Naive thymus-derived CD8-positive, alpha-beta T cell (primary cell): ENCODE measurements at places on chromosomes 4 and X.

GRCh38 chr4:155705664-155706063 lies 39.0 kb downstream of the GUCY1A1 start:
- no peak for DNase-seq

DNA sequence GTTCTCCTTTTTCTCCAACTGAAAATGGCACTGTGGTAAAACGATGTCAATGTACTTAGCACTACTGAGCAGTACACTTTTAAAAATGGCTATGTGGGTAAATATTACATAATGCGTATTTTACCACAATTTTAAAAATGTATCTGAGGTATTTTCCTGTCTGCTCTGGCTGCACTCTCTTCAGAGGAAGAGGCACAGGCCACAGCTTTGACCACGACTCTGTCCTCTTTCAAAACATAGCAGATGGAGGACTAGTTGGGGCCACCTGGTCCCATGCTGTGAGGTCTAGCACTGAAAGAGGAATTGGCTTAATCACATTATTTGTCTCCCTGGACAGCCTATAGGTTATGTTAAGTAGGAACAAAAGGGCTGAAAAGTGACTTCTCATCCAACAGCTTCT lies 5.2 kb downstream of the KCNE5 start:
- no peak for DNase-seq

GRCh38 chr4:112311516-112311915 lies 14.3 kb downstream of the ALPK1 start:
- DNase-seq, result no peak

DNA sequence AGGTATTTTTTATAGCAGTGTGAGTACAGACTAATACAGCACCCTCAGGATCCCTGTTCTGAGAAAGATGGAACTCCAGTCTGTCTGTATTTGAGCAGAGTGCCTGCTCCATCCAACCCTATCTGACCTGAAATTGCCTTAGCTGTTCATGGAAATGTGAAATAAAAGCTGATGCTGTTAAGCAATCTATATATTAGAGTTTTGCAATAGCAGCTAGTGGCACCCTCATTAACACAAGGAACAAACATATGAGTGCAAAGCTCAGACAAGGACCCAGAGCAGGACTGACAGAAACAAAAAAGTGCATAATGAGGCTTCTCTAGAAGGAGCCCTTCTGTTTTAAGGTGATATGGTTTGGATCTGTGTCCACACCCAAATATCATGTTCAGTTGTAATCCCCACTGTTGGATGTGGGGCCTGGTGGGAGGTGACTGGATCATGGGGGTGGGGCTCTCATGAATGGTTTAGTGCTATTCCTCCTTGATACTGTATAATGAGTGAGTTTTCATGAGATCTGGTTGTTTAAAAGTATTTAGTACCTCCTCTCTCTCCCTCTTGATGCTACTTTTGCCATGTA lies 272.9 kb upstream of the KLF3 start:
- no peak for DNase-seq

DNA sequence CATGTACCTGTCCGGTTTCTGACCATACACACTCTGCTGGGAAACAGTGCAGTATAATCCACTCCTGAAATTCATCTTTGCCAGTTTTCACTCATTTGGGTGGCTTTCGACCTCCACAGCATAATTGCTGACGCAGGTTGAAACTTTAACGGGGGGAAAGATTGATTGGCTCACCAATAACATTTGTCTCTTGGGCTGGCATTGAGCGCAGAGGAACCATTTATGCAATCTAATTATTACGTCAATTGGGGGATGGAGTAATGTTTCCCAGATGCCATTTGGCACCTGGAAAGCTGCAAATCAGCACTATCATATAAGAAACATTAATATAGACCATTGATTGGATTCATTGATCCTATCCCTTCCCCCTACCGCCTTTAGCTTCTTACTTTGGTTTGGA lies 24.1 kb upstream of the ARHGAP36 start:
- DNase-seq, result no peak

DNA sequence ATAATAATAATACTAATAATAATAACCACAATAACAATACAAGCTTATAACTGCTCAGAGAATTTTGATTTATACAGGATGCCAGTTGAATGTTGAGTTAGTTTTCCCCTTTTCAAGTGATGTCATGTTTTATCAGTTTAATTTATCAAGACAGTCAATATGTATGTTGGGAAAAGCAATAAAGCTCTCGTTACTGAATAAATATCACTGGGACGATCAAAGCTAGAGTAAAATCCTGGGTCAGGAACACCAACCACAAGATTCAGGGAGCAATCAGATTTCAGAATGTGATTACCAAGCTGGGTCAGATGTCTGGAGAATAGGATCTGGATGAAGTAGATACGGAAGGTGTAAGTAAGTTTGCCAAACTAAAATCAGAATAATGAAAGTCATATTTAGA lies 179.6 kb downstream of the GRID2 start:
- no peak for DNase-seq

DNA sequence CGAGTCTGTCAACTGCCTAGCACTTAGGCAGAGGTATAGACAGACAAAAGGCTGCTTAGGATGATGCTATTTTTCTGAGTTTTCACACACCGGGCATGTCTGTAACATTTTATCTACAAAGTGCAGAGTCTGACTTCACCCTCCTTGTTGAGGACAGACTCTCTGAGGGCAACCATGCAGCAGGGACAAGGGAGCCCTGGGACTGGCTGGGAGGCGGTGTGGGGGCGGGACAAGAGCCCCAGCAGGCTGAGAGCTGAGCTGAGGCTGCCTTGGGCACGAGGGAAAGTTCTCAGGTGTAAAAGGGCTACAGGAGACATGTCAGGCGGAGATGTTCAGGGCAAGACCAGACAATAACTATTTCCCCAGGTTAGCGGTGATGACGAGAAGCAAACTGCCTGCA lies 81.6 kb downstream of the GATB start:
- no peak for DNase-seq

- no peak for DNase-seq
Measured at GRCh38 chr4:168475745-168476144, 4.5 kb downstream of the DDX60L start.

DNA sequence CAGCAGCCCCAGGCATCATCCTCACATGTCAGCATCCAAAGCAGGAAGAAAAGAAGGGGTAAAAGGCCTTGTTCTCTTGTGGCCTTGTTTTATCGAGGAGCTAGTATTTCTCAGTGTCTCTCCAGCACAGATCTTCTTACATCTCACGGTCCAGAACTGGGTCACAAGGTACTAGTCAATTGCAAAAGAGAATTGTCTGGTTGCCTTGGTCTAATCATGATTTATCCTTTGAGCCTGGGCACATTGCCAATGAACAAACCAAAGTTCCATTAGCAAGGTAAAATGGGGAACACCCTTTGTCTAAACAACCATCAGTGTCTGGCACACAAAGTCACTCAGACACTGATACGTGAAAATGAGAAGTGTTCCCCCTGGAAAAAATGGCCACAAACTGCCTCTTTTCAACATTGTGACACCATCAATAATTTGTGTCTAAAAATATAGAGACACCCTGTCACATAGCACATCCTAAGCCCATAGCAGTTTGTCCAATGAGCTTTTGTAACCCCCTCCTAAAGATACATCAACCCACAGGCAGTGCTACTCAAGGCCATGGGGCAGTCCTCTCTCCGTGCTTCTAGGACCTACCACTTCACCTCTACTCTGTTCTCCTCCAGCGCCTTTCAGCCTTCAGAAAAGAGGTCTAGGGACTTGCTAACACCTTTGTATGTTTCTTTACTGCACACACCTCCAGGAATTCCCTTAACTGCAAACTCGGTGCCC lies 534.4 kb downstream of the MID1IP1 start:
- no peak for DNase-seq

- DNase-seq, result no peak
Measured at GRCh38 chrX:150643271-150643670, 49.9 kb upstream of the MTMR1 start.

DNA sequence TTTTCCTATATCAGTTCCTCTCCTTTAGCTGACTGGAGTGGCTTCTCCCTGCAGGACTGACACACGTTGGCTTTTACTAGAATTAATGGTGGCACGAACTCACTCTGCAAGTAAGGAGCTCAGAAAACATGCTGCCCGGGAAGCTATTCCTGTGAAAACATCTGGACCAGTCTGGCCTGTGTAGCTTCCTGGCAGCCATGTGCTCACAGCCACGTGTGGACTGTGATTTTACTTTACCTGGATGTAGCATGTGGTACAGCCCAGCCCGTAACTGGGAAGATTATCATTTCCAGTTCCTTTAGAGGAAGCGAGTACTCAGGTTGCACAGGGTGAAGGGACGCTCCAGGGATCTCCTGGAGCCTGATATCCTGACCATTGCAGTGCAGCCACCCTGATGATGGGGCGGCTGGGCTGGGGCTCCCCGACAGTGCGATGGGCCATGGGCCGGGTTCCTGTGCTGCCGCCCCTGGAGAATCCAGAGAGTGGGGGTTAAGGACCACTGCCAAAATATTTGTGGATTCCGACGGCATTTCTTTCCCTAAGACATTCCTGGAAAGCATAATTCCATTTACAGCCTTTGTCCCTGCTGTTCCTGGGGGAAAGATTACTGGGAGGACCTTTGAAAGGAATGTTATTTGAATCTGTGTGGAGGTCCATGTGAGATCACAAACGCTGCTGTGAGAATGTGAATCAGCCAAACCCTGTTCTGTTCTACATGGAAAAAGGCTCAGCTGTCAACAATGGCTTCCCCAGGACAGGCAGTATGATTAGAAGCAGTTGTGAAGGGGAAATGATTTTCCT lies 35.0 kb downstream of the PROM1 start:
- DNase-seq, result no peak

DNA sequence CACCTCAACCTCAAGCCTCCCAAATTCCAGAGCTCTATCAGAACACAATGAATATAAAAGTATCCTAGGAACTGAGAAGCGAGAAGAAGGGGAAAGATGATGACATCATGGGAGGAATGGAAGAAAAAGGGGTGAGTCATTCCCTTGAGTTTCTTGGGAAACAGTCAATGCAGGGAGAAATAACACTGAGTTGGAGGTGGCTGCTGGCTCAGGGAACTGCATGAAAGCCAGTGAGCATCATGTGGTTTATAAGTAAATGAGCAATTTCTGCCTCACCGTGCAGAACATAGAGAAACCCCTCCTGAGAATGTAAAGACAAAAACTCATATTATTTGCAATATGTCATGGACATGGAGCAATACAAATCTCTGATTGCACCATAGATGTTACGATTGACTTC lies 73.3 kb downstream of the SHOX start:
- no peak for DNase-seq

- DNase-seq, result no peak
Measured at GRCh38 chr4:184102488-184102887, 115.2 kb downstream of the ENPP6 start.

GRCh38 chr4:58225460-58225859 lies 1115.3 kb upstream of the IGFBP7 start:
- no peak for DNase-seq

- DNase-seq, result no peak
Measured at GRCh38 chr4:67393699-67394281, 151.5 kb downstream of the CENPC start.

DNA sequence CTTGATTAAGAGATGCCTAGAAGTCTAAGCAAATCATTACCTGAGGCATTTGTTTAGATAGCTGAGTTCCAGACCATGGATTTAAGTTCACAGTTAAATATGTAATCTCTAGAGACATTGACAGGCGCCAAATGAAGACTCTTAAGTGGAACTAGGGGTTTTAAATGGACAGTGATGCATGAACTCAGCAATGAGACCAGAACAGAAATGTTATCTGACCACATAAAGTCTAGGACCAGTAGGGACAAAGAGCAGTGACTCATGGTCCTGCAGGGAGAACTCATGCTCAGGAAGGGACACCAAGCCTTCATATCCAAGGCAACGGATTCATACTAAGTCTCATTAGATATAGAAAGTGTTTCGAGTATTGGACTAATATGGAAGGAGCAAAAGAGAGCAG lies 152.3 kb downstream of the PPARGC1A start:
- no peak for DNase-seq

DNA sequence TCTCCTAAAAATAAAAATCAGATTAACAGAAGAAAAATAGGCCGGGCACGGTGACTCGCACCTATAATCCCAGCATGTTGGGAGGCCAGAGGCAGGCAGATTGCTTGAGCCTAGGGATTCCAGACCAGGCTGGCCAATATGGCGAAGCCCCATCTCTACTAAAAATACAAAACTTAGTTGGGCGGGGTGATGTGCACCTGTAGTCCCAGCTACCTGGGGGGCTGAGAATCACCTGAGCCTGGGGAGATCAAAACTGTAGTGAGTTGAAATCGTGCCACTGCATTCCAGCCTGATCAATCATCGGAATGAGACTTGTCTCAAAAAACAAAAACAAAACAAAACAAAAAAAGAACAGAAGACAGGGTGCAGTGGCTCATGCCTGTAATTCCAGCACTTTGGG lies 32.8 kb upstream of the NOCT start:
- no peak for DNase-seq

DNA sequence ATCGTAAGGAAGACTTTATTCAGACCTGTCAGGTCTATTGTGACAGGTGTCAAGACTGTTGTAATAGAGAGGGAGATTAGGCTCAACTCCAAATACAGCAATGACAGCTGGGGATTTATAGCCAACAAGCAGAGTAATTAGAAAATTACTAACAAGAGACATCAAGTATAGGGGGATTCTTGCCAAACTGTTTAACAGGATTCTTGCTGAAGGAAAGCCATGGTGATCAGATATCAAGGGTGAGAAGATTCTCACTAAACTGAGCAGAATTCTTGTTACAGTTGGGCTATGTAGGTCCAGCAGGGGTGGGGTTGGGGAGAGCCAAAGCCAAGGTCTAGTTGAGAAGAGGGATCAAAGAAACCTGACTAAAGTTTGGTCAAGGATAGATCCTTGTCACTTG lies 461.0 kb upstream of the GALNT7 start:
- DNase-seq, result no peak

DNA sequence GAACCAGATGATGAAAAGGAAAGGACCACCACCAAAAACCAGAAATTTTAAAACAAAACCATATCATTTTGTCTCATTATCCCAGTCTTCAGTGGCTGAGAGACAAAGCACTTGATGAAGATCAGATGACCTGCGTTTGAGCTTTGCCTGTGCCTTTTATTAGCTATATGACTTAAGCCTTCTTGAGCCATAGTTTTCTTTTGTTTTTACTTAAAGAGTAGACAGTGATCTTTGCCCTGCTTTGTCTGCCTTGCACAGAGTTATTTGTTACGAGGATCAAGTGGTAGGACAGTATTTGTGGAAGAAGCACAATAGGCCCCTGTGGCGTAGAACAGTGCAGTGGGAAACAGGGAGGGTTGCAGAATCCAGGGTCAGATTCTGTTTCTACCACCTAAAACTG lies 89.9 kb downstream of the SLC10A6 start:
- DNase-seq, result no peak

- no peak for DNase-seq
Measured at GRCh38 chr4:146099585-146099984, 75.9 kb upstream of the LSM6 start.

DNA sequence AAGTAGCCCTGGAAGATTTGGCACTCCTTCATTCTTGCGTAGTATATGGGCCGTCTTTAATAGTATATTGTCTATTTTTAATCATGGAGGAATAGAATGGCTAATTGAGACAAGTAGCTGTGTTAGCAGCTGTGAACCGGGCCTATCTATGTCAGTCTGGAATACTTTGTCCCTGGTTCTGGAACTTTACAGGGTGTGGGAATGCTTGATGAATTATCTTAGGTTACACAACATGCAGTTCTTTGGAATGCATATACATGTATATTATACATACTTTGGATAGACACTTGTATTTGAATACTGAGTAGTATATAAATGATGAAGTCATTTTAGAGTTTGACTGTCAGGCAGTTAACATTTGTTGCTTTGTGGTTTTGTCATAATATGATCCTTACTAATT lies 37.4 kb downstream of the PDLIM5 start:
- no peak for DNase-seq

GRCh38 chr4:77930876-77931275 lies 68.2 kb downstream of the MRPL1 start:
- DNase-seq, result no peak

- no peak for DNase-seq
Measured at GRCh38 chr4:95640311-95640710, 91.5 kb upstream of the UNC5C start.
